ENCODE measurements at places on chromosomes 7 and 10. TPM values are rescaled to one million over a fixed set of nuclear protein-coding genes. Genes with fewer than 3 reads are reported as not detected.
A peak's percentile ranks its signal among the peaks of the same experiment; 100 is the strongest.

The ASB10 gene
- total RNA-seq, result not detected

The CHST3 gene
- 43.3 TPM for total RNA-seq

The PDE6C gene
- total RNA-seq, result not detected

The ATRNL1 gene
- total RNA-seq, result not detected

The TLX1 gene
- total RNA-seq, result not detected

- DNase-seq, result peak; percentile 87
Observed at GRCh38 chr10:43461950-43462349, 25.0 kb downstream of the ZNF487 start.

DNA sequence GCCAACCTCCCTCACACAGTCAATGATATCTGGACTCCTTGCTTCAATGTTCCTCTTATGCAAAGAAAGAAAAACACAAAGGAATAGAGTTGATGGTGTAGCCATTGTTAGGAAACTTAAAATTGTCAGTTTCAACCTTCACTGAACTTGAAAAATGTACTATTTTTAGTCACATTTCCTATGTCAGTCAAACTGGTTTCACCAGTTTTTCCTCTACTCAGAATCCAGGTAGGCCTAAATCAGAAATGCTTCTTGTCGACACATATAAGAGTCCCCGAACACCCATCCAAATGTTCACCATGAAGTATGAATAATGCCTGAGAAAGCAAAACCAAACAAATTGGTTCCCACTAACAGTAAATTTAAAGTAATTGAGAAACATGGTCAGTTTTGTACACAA, 42.4 kb upstream of the ZMYND11 start:
- no peak for DNase-seq

GRCh38 chr10:102302611-102303010, 57.3 kb downstream of the GBF1 start:
- DNase-seq, result no peak

DNA sequence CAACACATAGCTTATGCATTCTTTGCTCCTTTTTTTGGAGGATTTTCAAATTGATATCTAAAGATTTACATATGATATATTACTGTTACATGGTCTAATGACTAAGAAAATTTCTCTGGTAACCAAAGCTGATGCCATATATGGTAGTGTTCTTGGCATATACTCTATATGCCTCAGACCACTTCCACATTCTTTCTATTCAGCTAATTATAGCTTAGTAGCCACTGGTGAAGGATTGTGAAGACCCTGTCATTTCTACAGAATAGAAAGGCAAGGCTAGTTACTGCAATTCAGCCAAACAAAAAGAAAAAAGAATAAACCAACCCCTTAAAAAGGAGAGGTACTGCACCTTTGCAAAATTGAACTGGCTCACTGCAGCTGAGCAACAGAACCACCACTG, 3.7 kb downstream of the PURB start:
- DNase-seq, result peak; percentile 78

DNA sequence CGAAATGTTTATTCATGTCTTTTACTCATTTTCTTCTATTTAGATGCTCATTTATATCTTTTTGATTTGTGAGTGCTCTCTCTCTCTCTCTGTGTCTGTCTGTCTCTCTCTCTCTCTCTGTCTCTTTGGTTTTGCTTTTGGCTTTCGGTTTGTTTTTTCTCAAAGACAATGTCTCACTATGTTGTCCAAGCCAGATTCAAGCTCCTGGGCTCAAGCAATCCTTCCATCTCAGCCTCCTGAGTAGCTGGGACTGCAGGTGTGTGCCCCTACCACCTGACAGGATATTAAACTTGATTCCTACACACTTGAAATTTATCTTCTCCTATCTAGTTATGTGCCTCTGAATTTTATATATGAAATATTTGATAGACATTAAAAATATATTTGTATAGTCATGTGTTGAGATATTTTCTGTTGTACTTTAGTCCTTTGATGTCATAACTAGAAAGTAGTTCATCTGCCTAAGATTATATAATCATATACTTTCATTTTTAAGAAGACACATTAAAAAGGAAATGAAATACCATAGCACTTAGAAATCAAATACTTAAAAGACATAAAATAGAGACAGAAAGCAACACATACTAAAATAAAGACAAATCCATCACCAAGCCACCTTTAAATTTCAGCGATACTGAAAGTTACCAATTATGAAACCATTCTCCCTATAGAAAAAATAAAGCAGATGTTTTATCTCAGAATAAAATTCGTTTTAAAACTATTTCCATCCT, 68.1 kb upstream of the SFMBT2 start:
- DNase-seq, result no peak

GRCh38 chr10:131814567-131815265, 86.1 kb upstream of the PPP2R2D start:
- no peak for DNase-seq

DNA sequence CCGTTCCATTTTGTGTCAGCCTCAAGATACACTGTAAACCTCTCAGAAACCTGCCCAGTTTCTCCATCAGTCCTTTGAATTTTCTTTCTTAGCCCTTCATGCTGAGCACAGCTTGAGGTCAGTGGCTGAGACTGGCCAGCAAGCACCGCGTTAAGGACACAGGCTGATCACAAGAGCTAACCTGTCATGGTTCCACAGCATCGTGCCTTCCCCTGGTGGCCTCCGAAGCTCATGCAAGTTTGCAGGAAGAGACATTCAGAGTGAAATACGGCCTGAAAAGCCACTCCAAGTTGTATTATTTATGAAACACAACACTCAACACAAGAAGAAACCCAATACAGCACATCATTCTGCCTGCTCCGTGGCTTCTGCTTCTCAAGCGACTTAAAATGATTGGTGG, 57.0 kb upstream of the PFKP start:
- no peak for DNase-seq

DNA sequence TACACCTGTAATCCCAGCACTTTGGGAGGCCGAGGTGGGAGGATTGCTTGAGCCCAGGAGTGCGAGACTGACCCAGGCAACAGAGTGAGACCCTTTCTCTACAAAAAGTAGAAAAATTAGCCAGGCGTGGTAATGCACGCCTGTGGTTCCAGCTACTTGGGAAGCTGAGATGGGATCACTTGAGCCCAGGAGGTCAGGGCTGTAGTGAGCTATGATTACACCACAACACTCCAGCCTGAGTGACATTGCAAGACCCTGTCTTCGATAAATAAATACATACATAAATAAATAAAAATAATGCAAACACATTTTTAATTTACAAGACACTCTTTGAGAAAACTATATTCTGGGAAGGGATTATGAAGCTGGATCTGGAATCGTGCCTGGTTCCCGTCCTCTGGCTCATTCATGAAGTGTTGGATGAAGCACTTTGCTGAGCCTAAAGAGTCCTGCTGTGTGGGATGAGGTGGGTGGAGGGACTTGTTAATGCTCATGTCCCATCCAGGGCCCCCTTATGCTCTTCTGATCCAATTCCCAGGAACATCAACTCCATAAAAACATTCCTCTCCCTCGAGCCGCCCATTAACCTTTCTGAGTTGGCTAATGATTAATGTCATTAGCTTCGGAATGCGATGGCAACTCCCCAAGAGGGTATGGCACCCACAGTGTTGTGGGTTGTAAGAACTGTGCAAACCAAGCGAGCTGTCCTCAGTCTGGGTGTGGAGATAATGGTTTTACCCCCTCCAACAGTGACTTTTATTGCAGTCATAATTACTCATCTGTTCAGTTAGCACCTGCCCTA, 236.3 kb downstream of the BAMBI start:
- DNase-seq, result no peak

- DNase-seq, result no peak
Observed at GRCh38 chr10:47287365-47287802, 12.6 kb upstream of the GDF10 start.

DNA sequence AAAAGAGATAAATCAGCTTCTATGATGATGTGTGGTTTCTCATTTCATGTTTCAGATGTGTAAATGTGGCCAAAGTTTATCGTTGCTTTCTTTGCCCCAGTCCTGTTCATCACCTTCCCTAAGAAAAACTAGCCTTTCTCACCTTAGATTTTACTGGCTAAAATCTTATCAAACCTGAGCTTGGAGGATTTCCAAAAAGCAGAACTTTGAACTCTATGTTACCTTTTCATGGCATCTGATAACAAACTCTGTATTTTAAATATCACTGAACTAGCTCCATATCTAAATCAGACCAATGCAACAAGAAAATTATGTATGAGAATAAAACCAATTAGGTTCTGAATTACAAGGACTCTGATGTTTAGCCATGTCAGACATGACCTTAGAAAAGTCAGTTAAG, 323.4 kb upstream of the DGKB start:
- DNase-seq, result no peak

GRCh38 chr7:25626451-25627131, 398.3 kb upstream of the NPVF start:
- DNase-seq, result no peak
